ENCODE measurements at places on chromosomes 4 and X.

DNA sequence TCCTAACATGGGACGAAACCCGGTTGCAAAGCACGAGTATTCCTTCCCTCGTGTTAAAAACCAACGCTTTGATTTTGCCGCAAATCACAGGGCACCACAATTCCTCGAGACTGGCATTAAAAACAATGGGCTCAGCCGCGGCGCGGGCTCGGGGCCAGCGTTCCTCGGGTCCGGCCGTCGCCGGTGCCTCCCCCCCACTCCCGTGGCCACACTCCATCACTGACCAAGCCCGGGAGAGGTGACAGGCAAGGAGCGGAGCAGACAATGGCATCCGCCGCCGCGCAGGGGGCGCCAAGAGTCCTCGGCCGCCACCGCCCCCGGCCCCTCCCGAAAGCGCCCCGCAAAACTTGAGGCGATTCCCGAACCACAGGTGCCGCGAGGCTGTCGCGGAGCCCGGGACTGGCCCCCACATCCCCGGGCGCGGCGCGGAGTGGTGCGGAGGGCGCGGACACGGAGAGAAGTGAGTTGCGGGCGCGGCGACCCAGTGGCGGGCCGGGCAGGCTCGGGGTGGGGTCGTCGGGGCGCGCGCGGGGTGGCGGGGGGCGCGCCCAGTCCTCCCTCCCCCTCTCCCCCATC, 445 bp downstream of the AP1S2 start:
- DNase-seq = no peak

GRCh38 chr4:161197912-161198311, 965.9 kb downstream of the FSTL5 start:
- DNase-seq = no peak

DNA sequence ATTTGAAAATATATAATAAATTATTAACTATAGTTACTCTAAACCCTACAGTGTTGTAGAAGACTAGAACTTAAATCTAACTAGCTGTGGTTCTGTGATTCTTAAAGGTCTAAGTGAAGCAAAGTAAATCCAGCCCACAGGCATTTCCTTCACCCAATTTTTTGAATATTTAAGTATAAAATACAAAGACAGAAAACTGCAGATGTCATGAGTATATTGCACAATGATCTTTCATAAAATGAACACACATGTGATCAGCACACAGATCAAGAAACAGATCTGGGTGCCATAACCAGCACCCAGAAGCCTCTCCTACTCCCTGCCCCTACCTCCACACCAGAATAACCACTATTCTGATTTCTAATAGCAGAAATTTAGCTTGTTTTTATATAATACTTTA, 82.9 kb downstream of the CAMK2D start:
- DNase-seq = no peak

DNA sequence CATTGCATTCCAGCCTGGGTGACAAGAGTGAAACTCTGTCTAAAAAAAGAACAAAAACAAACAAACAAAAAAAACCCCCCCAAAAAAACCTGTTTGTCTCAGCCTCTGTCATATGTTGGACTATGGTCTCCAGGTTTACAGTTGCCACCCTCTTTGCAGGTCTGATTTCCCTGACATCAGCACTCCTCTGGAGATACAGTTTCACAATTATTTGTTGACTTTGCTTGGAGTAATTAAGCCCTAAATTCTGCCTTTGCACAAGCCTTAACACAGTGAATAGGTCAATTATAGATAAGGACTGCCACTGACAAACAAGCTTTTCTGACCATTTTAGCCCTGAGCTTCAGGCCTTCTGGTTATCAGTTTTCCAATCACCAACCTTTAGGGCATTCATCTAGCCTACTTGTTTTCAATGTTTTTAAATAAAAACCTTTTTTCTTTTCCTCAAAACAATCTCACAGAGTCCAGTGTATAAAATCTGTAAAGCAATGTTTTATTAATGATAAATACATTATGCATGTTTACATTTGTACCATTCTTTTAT, 20.4 kb upstream of the MAPK10 start:
- DNase-seq = no peak
